Neural progenitor cell (in vitro differentiated cells): ENCODE measurements at places on chromosomes 3 and 15. TPM values are rescaled to one million over a fixed set of nuclear protein-coding genes. Genes with fewer than 3 reads are reported as not detected.

Gene XIRP1
- total RNA-seq, result not detected in 2 replicates

- DNase-seq, result no peak
- H3K36me3 ChIP-seq, result no peaks in the 10 kb centered on the region
- no peaks in the 10 kb centered on the region for H3K27me3 ChIP-seq
These were observed 91.0 kb upstream of the RPL32 start for GRCh38 chr3:12932347-12932746.

Gene ZNF385D
- total RNA-seq, result 1.9 and 4.4 TPM in 2 replicates

GRCh38 chr3:151789853-151790463, 24.0 kb upstream of the AADAC start:
- no peak overlapping the region for H3K27ac ChIP-seq
- H3K27me3 ChIP-seq, result no peaks in the 10 kb centered on the region
- no peak for DNase-seq
- H3K4me3 ChIP-seq, result no peak overlapping the region

Gene TEX9
- 8.1 and 8.3 TPM in 2 replicates for total RNA-seq

Gene C3orf85
- not detected in 2 replicates for total RNA-seq
